ENCODE measurements at places on chromosomes 16 and 17.

DNA sequence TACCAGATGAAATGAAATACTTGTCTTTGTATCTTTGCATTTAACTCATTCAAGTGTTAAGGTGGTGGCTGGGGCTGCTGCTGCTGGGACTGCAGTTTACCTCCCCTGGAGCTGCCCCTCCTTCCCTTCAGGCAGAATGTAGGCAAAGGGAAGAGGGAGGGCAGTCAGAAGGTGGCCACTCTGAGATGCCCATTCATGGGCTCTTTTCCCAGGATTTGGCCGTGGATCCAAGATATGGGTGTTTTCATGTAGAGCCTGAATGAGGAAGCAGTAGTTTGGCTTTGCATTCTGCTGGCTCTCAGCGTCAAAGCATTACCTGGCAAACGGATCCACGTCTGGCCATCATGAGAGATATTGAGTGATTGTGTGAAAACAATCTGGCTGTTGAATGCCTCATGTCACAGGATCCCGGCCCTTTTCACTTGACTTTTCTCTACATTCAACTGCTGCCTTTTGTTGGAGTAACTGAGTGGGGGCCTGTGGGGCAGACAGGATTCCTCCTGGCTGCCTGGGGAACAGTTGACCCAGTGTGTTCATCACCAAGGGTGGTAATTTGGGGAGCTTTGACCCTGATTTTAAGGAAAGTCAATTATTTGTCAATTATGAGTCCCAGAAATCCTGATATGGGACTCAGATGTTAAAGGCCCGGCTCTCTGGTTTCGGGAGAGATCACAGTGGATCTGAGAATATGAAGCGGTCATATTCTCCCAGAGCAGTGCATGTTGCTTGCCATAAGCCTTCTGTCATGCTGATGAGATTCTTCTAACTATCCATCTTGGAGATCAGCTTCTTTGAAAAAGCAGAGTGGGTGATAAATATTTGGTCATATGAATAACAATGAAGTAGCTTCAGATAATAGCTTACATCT lies 236.8 kb downstream of the IRX3 start:
- no peaks in the 10 kb centered on the region for H3K27me3 ChIP-seq
- no peak overlapping the region for H3K4me3 ChIP-seq
- H3K4me1 ChIP-seq, result peaks cover 5% of the 10 kb centered on the region
- no peak for DNase-seq
- no peaks in the 10 kb centered on the region for H3K36me3 ChIP-seq
- H3K27ac ChIP-seq, result no peak overlapping the region

DNA sequence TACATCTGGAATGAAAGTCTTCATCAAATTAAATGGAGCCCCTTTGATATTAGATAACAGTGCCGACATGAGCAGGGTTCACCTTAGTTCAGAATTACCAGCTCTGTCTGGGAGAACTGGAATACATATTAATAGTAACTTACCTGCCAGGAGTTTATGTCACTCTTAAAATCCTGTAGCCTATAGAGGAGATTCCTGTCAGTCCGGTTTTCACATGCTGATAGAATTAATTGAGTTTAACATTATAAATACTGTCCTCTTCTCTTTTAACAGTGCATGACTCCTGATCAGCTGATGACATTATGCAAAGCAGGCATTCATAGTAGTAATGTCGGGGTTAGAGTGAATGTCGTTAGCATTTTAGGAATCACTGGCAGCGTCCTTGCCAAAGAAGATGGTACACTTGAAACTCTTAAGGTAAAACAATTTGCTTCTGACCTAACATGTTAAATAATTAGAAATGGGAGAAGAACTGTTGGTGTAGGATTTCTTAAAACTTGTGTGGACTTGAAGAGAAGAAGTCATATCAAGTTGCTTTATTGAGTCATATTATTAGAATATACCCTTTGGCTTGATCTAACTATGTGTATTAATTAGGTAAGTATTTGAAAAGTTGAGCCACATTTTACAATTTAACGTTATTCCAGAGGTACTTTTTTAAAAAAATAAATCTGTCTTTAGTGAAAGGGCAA lies 34.3 kb downstream of the HEATR3 start:
- no peak overlapping the region for H3K27ac ChIP-seq
- no peaks in the 10 kb centered on the region for H3K4me1 ChIP-seq
- peaks cover 4% of the 10 kb centered on the region for H3K36me3 ChIP-seq
- H3K27me3 ChIP-seq, result no peaks in the 10 kb centered on the region

DNA sequence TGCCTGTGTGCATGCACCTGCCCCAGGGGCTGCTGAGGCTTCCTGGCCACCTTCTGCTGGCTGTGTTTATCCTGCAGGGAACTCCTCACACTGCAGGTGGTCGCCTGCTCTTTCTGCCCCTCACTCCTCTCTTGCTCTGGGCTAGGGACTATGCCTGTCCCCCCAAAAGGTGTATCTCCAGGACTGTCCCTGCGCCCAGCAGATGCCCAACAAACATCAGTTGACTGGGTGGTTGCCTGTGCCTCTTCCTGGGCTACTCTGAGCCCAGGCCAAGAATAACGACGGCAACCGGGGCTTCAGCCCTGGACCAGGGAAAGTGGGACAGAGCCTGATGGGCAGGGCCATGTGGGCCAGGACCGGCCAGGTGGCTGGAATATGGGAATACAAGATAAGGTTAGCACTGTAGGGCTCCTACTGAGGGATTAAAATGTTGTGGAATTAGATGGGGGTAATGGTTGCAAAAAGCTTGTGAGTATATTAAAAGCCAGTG lies 55.4 kb downstream of the VAC14 start:
- H3K4me1 ChIP-seq, result peaks cover 19% of the 10 kb centered on the region
- no peaks in the 10 kb centered on the region for H3K27me3 ChIP-seq
- H3K27ac ChIP-seq, result no peak overlapping the region
- no peak for DNase-seq

- peaks cover 15% of the 10 kb centered on the region for H3K4me1 ChIP-seq
- H3K4me3 ChIP-seq, result no peak overlapping the region
- H3K27ac ChIP-seq, result no peak overlapping the region
- no peak for DNase-seq
- H3K36me3 ChIP-seq, result peaks cover 13% of the 10 kb centered on the region
Observed at GRCh38 chr16:11121083-11121608, 134.9 kb downstream of the SOCS1 start.

DNA sequence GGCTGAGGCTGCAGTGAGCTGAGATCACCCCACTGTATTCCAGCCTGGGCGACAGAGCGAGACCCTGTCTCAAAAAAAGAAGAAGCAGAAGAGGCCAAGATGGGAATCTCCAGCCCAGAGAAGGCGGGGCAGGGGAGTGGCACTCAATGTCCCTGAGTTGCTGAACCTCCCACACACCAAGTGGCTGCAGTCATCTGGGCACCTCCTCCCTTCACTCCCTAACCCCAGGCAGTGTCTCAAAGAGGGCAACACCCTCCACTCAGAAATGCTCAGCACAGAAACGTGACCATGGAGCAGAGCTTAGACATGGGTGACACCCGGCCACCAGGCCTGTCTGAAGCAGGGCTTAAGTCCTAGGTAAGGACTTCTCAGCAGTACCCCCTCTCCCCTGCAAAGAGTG lies 36.3 kb upstream of the BCAR1 start:
- H3K27ac ChIP-seq, result peak overlapping the region; percentile 45
- peaks cover 9% of the 10 kb centered on the region for H3K36me3 ChIP-seq
- peaks cover 16% of the 10 kb centered on the region for H3K4me1 ChIP-seq
- H3K4me3 ChIP-seq, result no peak overlapping the region
- DNase-seq, result no peak

- no peak overlapping the region for H3K4me3 ChIP-seq
- H3K4me1 ChIP-seq, result peaks cover 10% of the 10 kb centered on the region
Observed at GRCh38 chr16:48330841-48331192, 54.4 kb downstream of the SIAH1 start.
